ENCODE measurements at places on chromosomes 16 and 17. TPM values are rescaled to one million over a fixed set of nuclear protein-coding genes. Genes with fewer than 3 reads are reported as not detected.

DNA sequence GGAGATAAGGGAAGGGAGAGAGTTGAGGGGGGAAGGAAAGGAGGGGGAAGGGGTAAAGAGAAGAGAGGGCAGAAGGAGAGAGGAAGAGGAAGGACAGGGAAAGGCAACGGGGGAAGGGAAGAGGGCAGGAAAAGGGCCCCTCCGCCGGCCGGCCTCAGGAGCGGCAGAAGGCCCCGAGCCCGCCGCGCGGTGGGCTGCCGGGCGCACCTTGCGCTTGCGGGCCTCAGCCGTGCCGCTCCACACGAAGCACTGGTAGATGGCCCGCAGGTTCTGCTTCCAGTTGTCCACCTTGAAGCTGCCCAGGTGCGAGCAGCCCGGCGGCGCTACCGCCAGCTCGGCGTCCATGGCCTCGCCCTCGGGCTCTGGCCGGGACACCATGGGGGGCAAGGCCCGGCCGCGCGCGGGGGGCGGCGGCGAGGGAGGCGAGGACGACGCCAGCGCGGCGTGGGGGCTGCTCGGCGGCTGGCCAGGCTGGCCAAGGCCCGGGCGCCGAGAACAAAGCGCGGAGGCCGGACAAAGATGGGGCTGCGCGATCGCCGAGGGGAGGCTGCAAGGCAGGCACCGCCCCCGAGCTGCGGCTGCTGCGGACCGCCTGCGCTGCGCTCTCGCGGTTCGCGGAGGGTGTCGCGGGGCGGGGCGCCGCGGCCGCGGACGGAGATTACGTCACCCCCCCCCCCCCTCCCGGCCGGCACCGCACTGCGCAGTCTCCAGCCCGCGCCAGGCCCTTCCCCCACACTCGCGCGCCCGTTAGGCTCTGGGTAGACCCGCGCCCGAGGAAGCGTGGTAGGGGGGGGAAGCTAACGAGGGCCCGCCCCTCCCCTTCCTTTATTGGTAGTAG, at the start of gene USP22:
Gene USP22 (minus strand): TSS at position 554 of the 838 bp plus-strand sequence. CDS start 176 bp downstream, at position 378.
- no peak for DNase-seq

DNA sequence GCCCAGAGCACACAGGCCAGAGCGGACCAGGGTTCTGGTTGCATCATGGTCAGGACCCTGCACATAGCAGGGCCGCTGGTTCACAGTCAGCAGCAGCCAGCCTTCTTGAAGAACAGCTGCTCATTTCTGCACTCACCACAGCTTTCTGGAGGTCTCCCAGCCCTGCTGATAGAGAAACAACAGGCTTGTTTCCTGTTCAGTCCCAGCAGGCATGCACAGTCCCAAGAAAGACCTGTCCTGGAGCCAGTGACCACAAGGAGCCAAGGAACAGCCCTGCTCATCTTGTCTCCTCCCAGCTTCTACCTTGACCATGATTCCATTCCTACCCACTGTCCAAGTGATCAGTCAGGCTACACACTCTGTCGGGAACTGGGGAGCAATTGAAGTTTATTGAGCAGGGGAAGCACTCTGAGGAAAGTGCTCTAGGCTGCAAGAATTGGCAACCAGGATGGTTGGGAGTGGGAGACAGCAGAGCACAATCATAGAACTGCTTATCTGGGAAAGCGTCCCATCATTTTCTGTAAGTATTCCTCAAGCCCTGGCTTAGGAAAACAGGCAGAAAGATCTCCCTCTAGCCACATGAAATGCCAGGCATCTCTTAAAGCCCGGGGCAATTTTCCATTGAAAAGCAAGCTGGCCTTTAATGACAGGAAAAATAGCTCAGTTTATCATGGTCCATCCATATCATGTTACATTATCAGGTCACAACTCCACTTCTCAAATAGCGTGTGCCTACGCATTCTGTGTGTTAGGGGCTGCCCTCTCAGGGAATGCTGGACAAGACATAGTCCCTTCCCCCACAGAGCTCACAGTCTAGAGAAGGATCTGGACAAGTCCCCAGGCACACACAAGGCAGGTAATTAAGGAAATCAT, 155.4 kb upstream of the FOXF1 start:
- peak; percentile 47 for DNase-seq

- no peak for DNase-seq
Observed at GRCh38 chr16:64590513-64590912, 531.4 kb downstream of the CDH11 start.

DNA sequence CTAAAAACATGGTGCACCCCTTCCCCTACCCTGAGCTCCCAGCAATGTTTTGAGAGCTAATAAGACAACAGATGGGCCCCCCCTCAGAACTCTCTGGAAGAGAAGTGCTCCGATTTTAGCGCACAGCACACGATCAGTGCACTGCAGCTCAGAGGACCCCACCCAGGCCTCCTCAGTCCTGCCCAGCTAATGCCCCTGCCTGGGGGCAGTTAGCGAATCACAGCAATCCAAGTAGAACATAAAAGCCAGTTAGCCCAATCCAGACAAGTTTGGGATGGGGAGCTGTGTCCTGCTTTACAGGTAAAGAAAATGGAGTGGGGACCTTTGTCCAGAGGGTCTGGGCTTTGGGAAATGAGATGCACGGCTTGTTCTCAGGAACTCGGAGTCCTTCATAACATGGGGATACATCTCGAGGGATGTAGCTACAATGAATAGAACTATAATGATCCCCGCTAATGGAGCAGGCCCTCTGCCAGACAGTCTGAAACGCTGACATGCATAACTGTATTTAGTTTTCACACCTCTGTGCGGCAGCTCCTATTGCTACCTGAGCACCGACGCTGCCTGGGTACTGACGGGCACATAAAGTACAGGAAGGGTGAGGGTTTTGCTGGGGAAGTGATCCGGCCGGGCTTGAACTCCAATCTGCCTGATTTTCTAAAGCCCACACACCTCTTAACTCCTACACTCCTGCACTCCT, 29.7 kb upstream of the CDC42EP4 start:
- no peak for DNase-seq

GRCh38 chr17:77361986-77362620, 221.3 kb downstream of the SEC14L1 start:
- DNase-seq: no peak

GRCh38 chr16:83206426-83206825, 579.7 kb downstream of the CDH13 start:
- DNase-seq: no peak

- no peak for DNase-seq
Observed at GRCh38 chr17:38326996-38327792, 16.6 kb downstream of the GPR179 start.

Gene SPIRE2
- total RNA-seq: 2.3 TPM

Gene YWHAE
- total RNA-seq: 370 TPM

- DNase-seq: no peak
Observed at GRCh38 chr16:10196999-10197398, 14.8 kb upstream of the GRIN2A start.

DNA sequence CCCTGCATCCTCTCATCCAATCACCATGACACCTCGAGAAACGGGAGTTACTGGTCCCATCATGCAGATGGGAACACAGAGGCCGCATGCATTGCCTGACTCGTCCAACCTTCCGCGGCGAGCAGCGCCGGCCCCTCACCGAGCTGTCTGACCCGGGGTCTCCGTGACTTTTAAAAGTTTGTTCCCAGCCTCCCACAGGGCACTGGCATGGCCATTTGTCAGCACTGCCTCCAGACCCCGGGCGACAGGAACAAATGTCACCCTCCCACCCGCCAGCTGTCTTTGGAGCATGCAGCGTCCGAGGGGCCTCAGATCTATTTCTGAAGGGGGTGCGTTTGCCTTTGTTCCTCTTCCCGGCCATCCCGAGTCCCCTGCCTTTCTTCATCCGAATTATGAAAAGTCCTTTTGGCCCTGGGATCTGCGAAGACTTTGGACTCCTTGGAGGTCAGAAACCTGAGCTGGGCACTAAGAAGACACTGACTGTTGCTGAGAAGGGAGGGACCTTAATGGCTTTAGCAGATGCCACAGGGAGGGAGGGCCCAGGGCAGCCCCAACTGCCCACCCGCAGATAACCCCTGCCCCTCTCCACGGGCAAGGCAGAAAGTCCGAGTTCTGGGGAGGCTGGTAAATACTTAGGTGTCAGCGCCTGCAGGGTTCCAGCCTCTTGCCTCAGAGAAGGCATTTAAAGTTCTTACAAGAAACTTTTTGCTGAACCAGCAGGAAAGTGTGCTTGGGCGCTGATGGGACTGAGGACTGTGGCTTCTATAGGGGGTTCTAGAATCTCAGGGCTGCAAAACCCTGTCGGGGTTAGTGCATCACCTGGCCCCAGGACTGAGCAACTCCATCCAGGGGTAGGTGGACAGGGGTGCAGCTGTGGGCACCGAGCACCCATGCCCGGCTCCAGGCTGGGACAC, 348.1 kb downstream of the FOXL1 start:
- DNase-seq: no peak

DNA sequence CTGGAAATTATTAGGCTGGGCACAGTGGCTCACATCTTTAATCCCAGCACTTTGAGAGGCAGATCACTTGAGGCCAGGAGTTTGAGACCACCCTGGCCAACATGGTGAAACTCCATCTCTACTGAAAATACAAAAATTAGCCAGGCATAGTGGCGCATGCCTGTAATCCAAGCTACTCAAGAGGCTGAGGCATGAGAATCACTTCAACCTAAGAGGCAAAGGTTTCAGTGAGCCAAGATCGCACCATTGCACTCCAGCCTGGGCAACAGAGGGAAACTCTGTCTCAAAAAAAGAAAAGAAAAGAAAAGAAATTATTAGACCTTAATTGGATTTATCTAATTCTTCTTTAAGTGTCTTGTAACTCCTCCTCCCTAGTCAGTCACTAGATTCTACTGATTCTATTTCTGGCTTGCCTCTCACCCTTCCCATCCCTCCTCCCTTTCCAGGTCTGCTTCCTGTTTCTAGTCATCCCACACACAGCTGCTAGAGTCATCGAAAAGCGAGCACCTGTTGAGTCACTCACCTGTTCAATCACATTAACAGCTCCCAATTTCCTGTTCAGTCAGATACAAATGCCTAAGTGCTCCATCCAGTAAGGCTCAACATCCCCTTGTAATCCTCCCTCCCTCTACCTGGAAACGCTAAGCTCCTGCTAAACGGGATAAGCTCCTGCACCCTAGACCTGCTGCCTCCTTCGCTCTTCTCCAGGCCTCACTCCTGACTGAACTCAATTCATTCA, 34.6 kb downstream of the ERN1 start:
- no peak for DNase-seq

DNA sequence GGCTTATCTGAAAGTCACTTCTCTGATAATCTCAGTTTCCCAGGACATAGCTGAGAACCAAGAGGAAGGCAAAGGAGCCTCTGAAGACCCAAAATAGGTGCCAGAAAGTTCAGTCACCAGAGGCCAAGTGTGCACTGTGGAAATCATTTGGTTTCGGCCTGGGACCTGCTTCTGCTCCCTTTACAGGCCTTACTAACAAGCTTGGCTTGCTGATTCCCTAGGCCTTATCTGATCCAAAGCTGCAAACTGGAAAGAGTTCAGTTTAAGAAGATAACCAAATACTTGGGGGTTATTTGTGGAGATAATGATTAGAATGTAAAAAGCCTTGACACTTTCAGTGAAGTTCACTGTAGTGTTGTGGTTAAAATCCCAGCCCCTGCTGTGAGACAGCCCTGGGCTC, 17.0 kb downstream of the ITGA3 start:
- DNase-seq: no peak

- no peak for DNase-seq
Observed at GRCh38 chr17:79053251-79053925, 21.2 kb upstream of the ENGASE start.

Gene STH
- not detected for total RNA-seq

DNA sequence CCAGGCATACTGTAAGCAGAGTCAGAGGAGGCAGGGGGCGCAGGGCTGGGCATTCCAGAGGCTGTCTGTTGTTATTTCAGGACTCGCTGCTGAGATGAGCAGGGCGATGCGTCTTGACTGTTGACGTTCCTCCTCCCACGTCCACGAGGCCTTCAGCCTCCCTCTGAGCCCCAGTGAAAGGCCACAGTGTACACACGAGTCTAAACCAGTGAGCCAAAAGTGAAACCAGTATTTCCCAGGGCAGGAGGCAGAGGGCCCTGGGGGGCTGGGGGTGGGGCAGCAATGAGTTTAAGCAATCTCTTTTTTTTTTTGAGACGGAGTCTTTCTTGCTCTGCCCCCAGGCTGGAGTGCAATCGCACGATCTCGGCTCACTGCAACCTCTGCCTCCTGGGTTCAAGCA, 21.5 kb downstream of the SMTNL2 start:
- DNase-seq: no peak

Gene KRT33A
- not detected for total RNA-seq

GRCh38 chr17:75273977-75274708, 3.1 kb upstream of the MIF4GD start:
- no peak for DNase-seq
